ENCODE measurements at places on chromosomes 3 and 15. TPM values are rescaled to one million over a fixed set of nuclear protein-coding genes. Genes with fewer than 3 reads are reported as not detected.

IL17RD gene
- 0.61 TPM for total RNA-seq

NT5DC2 gene
- 18.1 TPM for total RNA-seq

SLC38A3 gene
- 0.05 TPM for total RNA-seq

ITIH4 gene
- total RNA-seq, result 4.5 TPM

DUOXA2 gene
- total RNA-seq, result 0.05 TPM

LRRIQ4 gene
- total RNA-seq, result 0.05 TPM

PPARG gene
- total RNA-seq, result 4.3 TPM

FGF7 gene
- total RNA-seq, result 2.1 TPM

LRRC2 gene
- 2.5 TPM for total RNA-seq

CORO2B gene
- total RNA-seq, result 0.57 TPM

NUTM1 gene
- total RNA-seq, result not detected

SERPINI2 gene
- total RNA-seq, result 0.19 TPM

BTD gene
- total RNA-seq, result 7.0 TPM

DPPA4 gene
- 13.6 TPM for total RNA-seq

POLQ gene
- 7.9 TPM for total RNA-seq

CYP8B1 gene
- not detected for total RNA-seq

RNU5B-1 gene
- 2,123 TPM for total RNA-seq

HACD2 gene
- total RNA-seq, result 12.2 TPM

GOLGA6A gene
- total RNA-seq, result 0.09 TPM

CMTM7 gene
- total RNA-seq, result 12.5 TPM

PARP14 gene
- 57.7 TPM for total RNA-seq

CNTN4 gene
- 9.9 TPM for total RNA-seq

MUC20 gene
- total RNA-seq, result 1.2 TPM

TMCO5A gene
- not detected for total RNA-seq

PLA2G4E gene
- total RNA-seq, result 0.05 TPM

CASR gene
- 0.09 TPM for total RNA-seq

CYP1A1 gene
- 0.09 TPM for total RNA-seq

ZNF774 gene
- total RNA-seq, result 1.2 TPM

TLR9 gene
- total RNA-seq, result 0.66 TPM

ENTPD3 gene
- total RNA-seq, result 1.0 TPM

UCN2 gene
- 0.09 TPM for total RNA-seq

PAQR9 gene
- total RNA-seq, result 0.05 TPM

AADAC gene
- total RNA-seq, result 0.19 TPM

STARD9 gene
- total RNA-seq, result 4.4 TPM

RASGRF1 gene
- 0.47 TPM for total RNA-seq

IQCF5 gene
- total RNA-seq, result not detected

ATP13A5 gene
- total RNA-seq, result 0.05 TPM

IMPG2 gene
- 0.52 TPM for total RNA-seq

SLC28A2 gene
- total RNA-seq, result not detected

FRG2C gene
- total RNA-seq, result under 0.01 TPM

BCHE gene
- total RNA-seq, result 12.4 TPM

DHX30 gene
- 42.8 TPM for total RNA-seq

PARP16 gene
- total RNA-seq, result 7.9 TPM

INSYN1 gene
- total RNA-seq, result 0.61 TPM

COLQ gene
- total RNA-seq, result 4.2 TPM

REC114 gene
- total RNA-seq, result 0.09 TPM

IGSF10 gene
- 1.9 TPM for total RNA-seq

PPP2R3A gene
- 0.80 TPM for total RNA-seq

GRM2 gene
- total RNA-seq, result 0.05 TPM

NOX5 gene
- total RNA-seq, result 0.19 TPM

PLA1A gene
- total RNA-seq, result 1.1 TPM

MYO5C gene
- 3.2 TPM for total RNA-seq

PLSCR4 gene
- total RNA-seq, result 4.1 TPM

ATP1B3 gene
- total RNA-seq, result 42.0 TPM

WDR93 gene
- total RNA-seq, result 0.09 TPM

TNK2 gene
- total RNA-seq, result 13.3 TPM

All from thymus (tissue), 14 donors.